ENCODE measurements at places on chromosomes 11 and 22.

GRCh38 chr11:63504054-63504453, 1.8 kb upstream of the LGALS12 start:
- DNase-seq: no peak

GRCh38 chr11:124872741-124873140, 7.5 kb downstream of the ROBO3 start:
- no peak for DNase-seq

DNA sequence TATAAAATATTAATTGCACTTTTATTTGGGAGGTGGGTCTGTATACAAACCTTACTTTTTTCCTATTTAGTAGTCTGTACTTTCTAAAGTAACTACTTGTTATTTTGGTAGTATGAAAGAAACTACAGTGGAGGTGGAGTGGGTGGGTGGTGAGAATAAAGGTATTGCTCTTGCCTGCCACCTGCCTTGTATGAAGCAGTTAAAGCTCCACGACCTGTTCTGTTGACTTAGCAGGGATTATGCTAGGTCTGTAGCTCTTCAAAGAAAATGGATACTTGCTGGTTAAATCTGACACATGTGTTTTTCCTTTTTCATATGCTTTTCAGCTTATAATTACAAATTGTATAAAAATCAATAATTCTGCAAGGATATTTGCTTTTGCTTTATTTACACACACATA, 111.9 kb downstream of the EHF start:
- DNase-seq: no peak

- DNase-seq: no peak
Measured at GRCh38 chr11:68325907-68326220, 13.5 kb downstream of the LRP5 start.

DNA sequence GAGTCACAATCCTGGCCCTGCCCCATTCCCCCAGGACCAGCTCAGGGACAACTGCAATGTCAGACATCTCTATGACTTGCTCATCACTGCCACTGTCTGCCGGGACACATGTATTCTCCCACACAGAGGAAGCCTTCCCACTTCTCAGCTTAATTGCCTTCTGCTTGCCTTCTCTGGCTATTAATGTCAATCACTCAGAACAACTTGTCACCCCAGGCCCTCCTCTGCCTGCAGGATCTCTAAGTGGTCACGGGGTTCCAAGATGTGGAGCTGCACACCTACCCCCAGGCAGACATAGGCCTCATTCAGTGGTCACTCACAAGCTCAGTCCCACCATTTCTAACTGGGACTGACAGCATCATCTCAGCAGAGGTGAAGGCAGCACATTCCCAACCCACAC, 15.1 kb downstream of the PLEKHA7 start:
- DNase-seq: no peak

DNA sequence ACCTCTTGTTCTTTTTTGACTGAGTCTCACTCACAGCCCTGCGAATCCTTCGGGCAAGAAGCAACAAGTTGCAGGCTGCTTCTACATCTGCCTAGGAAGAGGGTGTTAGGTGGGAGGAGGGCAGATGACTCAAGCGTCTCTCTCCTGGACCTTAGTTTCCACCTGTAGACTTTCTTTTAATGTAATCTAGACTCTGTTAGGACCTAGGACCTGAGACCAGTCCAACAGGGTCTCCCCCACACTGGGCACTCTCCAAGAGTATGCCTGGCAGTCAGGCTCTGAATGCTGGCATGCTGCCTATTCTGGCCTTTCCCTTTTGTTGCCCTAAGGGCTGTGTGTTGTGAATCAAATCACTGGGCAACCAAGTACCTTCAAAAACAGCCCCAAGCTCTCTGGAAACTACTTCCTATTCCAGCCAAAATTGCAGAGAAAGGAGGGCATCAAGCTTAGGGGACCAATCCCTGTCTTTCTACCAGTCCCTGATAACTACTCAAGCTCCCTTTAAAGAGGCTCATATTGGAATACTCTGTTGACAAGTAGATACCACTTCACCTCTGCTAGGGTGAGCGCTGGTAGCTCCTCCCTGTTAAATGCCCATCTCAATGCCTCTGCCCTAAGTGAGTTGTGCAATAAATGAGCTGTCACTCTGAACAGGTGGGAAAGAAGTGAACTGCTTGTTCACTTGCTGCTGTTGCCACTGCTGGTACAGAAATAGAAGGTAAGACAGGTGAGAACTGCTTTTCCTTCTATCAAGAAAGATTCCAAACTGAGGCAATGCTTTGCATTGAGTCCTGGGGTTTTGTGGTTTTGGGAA, at the start of gene BBOX1:
TSS of gene BBOX1 (plus strand) at position 514 of the 814 bp plus-strand sequence. CDS start 14,616 bp downstream, outside the sequence.
- no peak for DNase-seq
